Fibroblast of skin of right biceps (primary cell): ENCODE measurements at places on chromosomes 6 and 20.

- DNase-seq = no peak
Observed at GRCh38 chr20:45672765-45673164, 2.7 kb upstream of the WFDC11 start.

DNA sequence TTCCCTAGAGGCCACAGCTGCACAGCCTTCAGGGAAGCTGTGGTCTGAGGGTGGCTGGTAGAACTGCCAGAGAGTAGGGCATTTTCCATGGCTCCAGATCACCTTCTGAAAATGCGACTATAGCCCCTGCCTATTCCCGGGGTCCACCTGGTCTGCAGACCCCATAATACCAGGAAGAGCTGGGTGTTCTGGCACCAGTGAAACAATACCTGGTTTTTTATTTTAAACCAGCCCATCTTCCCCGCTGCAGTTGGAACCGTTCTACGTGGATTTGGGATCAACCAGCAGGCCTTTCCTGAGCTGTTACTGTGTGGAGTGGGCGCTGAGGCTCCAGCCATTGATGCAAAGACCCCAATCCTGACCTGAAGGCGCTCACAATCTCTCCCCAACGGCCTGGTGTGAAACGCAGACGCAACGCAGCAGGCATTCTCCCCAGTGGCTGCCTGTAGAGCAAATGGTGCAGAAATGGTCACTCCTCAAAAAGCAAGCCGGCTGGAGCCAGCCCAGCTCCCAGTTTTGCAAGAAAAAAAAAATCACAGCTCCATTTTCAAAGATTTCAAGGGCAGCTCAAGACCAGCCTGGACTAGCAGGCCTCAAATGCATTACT, 11.3 kb downstream of the NPEPL1 start:
- no peak for DNase-seq

GRCh38 chr6:163874784-163875183, 460.3 kb downstream of the QKI start:
- DNase-seq = no peak

DNA sequence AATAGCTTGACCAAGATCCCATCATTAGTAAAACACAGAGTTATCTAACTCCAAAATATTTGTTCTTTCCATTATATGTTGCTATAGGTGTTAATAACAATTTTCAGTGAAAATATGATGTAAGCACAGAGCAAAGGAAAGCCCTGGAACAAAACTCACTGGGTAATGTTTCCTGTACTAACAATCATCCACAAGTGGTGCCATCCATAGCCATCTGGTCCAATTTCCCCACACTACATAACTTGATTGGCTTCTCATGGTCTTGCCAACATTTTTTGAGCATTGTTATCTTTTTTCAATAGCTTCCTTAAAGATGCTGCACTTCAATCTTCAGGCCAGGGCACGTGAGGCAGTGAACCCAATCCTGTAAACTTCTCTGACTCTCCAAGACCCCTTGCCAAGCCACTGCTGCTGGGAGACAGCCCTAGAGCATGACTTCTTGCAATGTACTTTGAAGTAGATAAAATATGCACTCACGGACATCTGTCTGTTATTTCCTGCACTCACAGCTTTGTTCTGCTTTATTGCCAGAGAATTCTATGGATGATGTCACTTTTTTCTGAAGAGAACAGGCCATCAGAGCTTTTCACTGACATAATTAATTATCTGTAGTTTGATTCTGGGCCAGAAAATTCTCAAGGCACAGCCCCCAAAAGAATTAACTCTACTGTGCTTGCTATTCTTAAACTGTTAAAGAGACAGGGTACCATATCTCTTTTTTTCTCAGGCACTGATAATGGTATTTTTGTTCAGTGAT, 97.5 kb upstream of the TMEM30A start:
- peak; percentile 76 for DNase-seq

DNA sequence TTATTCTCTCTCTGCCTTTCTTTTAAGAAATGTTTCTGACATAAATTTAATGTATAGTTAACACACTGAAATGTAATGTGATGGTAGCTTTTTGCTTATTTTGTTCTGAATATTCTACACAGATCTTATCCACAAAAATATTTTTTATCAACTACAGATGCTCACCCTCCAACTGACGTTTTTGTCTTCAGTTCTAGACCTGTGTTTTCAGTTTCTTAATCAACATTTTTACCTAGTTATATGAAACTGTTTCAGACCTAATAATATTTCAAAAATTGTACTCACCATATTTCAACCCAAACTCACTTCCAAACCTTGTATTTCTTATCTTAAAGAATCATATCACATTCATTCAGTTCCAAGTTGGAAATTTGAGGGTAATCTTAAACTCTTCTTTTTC, 452.8 kb downstream of the RFPL4B start:
- DNase-seq = no peak

DNA sequence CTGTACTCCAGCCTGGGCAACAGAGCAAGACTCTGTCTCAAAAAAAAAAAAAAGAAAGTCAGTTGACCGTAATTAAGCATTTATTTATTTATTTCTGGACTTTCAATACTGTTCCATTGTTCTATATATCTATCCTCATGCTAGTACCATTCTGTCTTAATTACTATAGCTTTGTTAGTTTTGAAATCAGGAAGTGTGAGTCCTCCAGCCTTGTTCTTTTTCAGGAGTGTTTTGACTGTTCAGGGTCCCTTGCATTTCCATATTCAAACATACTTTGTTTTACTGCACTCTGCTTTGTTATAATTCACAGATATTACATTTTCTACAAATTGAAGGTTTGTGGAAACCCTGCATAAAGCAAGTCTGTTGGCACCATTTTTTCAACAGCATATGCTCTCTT, 36.7 kb upstream of the ASXL1 start:
- DNase-seq = no peak

DNA sequence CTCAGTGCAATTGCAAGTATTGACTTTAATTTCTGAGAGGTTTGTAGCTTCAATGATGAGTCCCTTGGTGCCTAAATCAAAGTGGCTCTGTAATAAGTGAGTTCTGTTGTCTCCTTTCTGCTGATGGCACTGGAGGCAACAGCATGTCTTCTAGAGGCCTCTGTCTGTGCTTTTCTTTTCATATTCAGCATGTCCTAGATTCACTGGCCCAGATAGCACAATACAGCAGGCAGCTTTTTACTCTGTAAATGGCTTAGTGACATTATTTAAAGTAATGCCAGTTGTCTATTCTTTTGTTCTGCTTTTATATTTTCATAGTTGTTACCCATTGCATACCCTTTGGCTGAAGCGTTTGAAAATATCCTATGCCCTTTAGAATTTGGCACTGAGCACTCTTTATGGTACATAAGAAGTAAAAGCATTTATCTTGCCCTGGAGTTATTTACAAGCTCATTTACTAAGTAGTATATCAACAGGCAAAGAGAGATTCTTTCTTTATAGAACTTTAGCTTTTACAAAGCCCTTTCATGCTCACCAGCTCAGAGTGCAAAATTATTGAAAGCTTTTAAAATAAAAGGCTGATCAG, 271.5 kb upstream of the KCNQ5 start:
- DNase-seq = no peak

DNA sequence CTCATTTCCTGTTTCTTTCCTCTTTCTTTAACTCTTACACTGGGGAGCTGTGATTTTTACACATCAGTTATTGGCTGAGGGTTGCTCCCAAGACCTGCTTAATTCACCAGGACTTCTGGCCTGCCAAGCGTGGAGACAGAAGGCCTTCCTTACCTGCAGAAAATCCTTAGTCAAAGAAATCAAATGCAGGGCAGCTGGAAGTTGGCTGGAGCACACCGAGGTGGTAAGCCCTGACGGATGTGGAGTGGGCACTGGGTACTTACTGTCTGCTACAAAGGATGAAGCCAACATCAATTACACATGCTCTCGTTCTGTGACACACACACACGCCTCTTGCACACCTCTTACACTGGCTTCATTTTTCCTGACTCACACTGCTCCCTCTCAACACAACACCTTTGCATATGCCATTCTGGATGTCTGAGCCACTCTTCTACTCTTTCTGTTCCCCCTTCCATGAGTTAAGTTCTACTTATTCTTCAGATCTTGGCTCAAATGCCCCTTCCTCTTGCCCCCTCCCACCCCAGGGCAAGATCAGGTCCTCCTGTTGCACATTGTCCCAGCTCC, 61.6 kb downstream of the TTI1 start:
- no peak for DNase-seq

- no peak for DNase-seq
Observed at GRCh38 chr20:51549474-51549873, 7.0 kb upstream of the NFATC2 start.

DNA sequence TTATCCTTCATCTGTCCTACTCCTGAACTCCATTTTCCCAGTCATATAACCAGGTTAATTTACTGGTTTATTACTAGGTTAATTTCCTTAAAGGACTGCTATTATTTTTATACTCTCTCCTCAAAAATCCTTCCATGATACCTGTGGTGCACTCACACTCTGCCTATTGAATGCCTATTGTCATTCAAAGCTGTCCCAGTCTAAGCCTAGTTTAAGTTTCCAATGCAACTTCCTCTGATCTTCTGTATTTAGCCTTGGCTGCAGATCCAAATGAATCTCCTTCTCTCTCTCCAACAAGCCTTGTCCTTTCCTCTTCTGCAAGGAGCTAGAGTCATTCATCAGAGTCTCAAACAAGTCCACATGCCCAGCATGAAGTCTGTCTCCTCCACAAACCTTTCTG, 41.3 kb upstream of the ADGRF5 start:
- no peak for DNase-seq

DNA sequence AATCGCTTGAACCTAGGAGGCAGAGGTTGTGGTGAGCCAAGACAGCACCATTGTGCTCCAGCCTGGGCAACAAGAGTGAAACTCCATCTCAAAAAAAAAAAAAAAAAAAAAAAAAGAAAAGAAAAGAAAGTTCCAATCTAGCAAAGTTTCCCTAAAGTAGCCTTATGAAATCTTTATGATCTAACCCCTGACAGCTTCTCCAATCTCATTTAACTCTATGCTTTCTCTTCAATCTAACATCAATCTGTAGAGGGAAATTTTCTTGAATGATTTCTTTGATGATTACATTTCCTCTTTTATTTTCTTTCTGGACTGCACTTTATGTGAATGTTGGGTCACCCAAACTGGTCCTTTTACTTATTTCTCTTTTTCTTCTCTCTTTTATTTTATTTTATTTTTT, 2.2 kb upstream of the SLC18B1 start:
- no peak for DNase-seq

DNA sequence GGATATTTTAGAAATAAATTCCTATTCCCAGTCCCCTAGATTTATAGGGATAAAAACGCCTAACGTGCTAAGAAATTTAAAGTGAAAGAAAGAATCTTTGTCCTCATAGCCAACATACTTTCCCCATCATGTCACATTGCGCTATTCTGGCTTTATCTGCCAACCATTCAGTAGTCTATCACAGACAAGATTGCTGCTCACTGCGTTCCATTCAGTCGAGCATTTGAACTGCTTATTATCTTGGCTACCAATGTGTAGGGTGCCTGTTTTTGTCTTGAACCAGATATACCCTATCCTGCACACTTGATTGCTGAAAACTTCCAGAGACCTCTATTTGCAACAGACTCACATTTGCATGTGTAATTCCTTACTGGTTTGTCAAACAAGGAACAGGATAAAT, 751.5 kb downstream of the EPHA7 start:
- DNase-seq = no peak

GRCh38 chr6:38159596-38159995, 340.1 kb downstream of the ZFAND3 start:
- no peak for DNase-seq

- DNase-seq = peak; percentile 28
Observed at GRCh38 chr6:17600527-17601385, 654 bp downstream of the FAM8A1 start.

DNA sequence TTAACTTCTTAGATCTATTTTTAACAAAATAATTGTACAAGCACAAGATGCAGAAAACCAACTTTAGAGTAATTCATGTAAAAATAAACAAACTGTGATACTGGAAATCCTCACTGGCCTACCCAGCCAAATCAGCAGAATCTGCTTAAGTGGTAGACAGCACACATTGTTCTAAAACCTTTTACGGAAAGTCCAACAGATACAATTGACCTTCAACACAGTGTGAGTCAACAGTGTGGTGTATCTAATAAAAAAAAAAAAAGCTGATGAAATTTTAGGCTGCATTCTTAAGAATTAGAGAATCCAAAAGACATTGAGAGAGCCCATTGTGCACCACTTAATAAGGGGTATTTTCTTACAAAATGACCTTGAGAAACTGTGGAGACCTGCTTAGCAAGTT, 174.5 kb downstream of the COL21A1 start:
- DNase-seq = peak; percentile 42

- DNase-seq = no peak
Observed at GRCh38 chr6:159713984-159714383, 13.3 kb upstream of the WTAP start.

DNA sequence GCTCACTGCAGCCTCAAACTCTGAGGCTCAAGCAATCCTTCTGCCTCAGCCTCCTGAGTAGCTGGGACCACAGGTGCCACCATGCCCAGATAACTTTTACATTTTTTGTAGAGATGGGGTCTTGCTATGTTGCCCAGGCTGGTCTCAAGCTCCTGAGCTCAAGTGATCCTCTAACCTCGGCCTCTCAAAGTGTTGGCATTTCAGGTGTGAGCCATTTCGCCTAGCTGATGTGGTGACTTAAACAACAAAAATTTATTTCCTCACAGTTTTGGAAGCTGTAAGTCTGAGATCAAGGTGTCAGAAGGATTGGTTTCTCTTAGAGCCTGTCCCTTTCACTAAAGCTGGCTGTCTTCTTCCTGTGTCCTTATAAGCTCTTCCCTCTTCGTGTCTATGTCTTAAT, 15.0 kb upstream of the JARID2 start:
- DNase-seq = no peak

DNA sequence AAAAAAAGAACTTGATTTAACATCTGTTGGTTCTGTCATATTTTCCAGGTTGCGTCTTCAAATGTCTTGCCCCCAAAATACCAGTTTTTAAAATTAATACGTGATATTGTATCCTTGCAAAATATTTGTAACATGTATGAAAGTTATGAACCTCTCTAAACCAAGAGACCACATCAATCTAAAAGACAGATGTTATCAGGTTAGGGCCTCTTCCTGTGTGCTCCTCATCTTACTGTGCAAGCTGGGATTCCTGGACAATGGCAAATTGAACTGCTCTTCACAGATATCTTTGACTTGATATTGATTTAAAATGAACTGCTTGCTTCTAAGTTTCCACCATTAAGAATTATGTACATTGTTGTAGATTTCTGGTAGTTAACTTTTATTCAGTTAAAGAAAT, 9.6 kb downstream of the TMEM239 start:
- no peak for DNase-seq

GRCh38 chr6:13360671-13361540, 32.6 kb upstream of the TBC1D7 start:
- no peak for DNase-seq

DNA sequence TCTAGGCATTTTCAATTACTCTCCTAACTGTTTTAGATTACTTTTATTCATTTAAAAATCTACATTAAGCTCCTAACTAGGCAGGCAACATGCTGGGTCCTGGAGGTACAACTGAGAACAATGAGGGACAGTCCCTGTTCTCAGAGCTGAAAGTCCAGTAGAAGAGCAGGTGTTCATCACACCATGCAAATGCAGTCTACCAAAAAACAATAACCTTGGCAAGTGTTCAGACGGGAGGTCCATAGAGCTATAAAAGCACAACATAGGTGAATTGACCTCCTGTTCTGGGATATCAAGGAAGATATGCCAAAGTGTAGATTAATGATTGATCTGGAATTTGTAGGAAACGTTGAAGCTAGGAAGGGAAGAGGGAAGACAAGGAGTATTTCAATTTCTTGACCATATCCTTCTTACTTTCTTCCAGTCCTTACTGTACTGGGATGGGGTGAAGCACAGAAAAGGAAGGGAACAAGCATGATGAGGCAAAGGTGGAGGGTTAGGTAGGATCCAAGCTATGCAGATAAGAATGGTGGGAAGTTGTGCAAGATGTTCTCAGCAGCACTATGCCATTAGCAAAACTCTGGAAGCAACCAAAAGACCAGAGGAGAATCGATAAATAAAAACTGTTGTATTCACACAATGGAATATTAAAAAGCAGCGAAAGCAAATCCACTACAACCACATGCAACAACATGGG, 485.7 kb upstream of the JARID2 start:
- DNase-seq = no peak
